NCI-H2081 treated with DMSO at 0.1 percent for 48 hours (cell line): ENCODE measurements at places on chromosomes 12 and 14.

GRCh38 chr12:27253347-27253746 lies 9.3 kb downstream of the STK38L start:
- no peak for DNase-seq

GRCh38 chr12:40165179-40165578 lies 59.3 kb upstream of the SLC2A13 start:
- no peak for DNase-seq

- no peak for DNase-seq
Observed at GRCh38 chr14:20470603-20470901, 1.3 kb downstream of the PNP start.

DNA sequence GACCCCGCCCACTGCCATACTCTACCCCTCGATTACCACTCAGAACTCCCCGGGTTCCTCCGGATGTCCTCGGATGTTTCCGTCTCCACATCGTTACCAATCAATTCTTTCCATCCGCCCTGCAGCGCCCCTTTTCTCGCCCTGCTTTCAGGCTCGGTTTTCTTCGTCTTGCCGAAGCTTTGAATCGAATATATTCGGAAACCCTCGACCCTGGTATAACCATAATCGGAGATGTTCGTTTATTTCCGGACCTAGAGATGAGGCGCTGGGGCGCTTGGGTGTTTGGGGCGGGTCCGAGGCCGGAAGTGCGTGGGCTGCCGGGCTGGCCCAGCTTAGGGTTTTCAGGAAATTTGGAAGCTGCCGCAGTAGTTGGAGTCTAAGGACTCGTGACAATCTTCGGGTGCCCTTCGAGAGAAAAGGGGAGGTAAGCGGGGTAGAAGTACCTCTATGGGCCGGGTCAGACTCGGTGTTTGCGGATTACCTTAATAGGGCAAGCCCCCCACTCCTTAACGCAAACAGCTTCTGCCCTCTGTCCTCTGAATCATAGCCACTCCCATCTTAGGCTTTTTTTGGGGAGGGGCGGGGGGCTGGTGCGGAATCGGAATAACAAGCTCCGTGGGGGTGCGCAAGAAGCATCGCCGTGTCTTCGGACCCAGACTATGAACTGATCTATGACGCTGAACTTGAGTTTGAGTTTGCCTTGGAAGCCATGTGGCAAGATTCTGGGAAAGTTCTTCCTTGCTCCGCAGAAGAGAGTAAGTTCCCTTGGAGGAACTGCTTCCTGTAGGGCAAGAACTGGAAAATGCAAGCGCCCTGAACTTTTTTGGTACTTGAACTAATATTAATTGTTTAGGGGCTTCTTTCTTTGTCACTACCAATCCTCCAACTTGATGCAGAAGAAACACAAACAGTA lies at the start of gene C14orf119:
Gene C14orf119, plus strand, starts transcription at position 310 of the 913 bp plus-strand sequence. CDS start 2,154 bp downstream, outside the sequence.
- DNase-seq: no peak

- no peak for DNase-seq
Observed at GRCh38 chr14:87030197-87030596, 962.8 kb downstream of the GALC start.

- DNase-seq: no peak
Observed at GRCh38 chr14:41872931-41873685, 266.4 kb downstream of the LRFN5 start.

- DNase-seq: no peak
Observed at GRCh38 chr12:25063873-25064628, 115.2 kb upstream of the BCAT1 start.

GRCh38 chr12:27806259-27806658 lies 26.2 kb upstream of the MANSC4 start:
- DNase-seq: no peak

DNA sequence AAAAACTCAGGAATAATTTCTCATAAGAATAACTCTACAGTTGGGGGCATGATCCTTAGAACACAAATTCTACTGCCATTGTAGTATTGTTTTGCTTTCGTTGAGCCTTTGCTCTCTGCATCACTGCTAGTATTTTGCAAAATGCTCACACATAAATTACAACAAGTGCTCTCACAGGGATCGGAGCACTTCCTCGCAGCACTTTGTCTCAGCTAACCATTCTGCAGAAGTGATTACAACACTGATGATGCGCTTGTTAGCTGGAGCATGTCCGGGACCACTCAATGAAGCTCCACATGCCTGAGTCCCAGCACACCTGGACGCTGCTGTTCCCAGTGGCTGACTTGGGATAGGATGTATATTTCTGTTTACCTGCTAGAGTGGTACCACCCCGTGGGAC lies 31.6 kb downstream of the MOAP1 start:
- no peak for DNase-seq

DNA sequence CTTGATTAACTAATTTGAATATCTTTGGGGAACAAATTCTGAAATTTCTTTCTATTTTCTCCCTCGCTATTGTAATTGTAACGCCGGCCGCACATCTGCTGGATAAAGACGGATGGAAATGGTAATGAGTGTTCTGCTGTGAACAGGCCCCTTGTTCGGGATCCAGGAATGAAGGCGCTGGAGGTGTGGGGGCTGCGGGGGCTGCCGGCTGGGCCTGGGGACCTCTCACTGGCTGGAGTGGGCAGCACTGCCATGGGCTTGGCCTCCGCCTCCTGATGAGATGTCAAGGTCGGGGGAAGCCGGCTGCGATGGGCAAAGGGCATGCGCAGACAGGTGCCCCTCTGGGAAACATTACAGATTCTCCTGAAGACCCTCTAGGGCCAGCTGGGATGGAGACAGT lies 175.4 kb downstream of the PHETA1 start:
- no peak for DNase-seq

DNA sequence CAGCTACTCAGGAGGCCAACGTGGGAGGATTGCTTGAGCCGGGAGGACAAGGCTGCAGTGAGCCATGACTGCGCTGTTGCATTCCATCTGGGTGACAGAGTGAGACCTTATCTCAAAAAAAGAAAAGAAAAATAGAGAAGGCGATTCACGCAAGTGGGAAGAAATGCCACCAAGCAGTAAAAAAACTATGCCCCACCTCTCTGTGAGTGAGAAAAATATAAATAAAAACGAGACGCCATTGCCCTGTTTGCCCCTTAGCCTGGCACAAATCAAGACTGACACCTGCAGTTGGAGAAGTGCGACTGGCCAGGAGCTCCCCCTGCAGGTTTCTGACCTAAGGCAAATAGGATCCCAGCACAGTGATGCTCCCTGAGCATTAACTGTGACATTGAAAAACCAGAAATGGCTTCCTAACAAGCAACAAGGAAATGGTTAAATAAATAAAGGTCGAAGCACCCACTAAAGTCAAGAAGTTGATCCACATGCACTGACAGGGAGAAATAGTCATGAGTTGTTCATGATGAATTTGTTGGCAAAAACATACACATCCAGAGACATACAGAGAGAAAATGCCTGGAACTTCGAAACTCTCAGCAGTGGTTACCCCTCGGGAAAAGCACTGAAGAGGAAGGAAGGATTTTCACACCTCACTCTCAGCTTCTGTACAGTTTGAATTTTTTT lies 21.1 kb downstream of the GSC start:
- no peak for DNase-seq

GRCh38 chr12:6752167-6752920 lies 597 bp downstream of the MLF2 start:
- no peak for DNase-seq

GRCh38 chr12:47410383-47410782 lies 295.4 kb downstream of the RPAP3 start:
- no peak for DNase-seq

DNA sequence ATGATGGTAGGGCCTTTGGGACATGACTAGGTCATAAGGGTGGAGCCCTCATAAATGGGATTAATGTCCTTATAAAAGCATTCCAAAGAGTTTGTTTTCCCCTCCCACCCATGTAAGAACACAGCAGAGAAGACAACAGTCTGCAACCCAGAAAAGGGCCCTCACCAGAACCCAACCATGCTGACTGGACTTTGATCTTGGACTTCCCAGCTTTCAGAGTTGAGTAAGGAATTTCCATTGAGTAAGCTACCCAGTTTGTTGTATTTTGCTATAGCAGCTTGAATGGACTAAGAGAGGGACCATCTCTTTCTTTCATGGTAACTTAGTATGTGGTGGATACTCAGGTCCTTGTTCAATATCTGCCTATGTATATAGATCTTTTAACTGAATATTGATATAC lies 2.9 kb upstream of the SPX start:
- DNase-seq: no peak

DNA sequence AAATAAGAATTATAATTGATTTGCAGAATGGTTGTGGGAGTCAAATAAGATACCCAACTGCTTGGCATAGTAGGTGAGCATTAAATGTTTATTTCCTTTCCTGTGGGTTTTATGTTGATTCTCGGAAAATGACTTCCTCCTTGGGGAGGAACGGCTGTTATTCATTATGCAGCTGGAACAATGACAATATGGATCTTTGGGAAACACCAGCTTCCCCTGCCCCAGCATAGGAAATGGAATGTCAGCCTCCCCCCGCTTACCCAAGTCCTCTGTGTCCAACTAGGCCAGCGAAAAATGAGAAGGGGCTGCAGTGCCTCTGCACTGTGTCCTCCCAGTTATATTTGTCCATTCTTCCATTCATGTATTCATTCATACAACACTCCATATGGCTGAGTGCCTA lies 11.7 kb upstream of the CCDC177 start:
- DNase-seq: no peak

GRCh38 chr14:21308479-21309237 lies 28.8 kb downstream of the RPGRIP1 start:
- DNase-seq: peak; percentile 91

GRCh38 chr12:74111688-74112360 lies 425.8 kb upstream of the ATXN7L3B start:
- DNase-seq: no peak

DNA sequence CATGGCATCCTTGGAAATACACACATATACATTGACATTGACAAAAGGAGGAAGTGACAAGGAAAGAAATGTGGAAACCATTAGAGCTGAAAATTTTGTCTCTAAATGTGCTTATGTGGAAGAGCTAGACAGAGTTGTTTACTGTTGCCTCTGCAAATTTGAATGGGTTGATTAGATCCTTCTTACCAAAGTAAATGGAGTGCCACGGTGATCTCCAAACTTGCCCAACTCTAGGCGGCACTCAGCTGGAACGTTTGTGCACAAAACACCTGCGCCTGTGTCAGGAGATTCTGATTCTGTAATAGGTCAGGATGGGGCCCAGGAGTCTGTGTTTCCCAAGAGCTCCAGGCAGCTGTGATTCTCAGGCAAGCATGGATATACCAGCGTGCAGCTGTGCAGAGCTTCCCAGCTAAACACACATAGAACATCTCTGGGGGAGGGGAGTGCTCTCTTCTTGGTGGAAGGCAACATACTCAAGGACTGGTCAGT lies 77.8 kb upstream of the BDKRB2 start:
- no peak for DNase-seq

- no peak for DNase-seq
Observed at GRCh38 chr12:34399631-34400410, 377.5 kb downstream of the ALG10 start.
